ENCODE measurements at places on chromosomes 5 and 9.
A peak's percentile ranks its signal among the peaks of the same experiment; 100 is the strongest.

- no peak for DNase-seq
Observed at GRCh38 chr5:140923601-140924000, 2.5 kb upstream of the PCDHAC1 start.

DNA sequence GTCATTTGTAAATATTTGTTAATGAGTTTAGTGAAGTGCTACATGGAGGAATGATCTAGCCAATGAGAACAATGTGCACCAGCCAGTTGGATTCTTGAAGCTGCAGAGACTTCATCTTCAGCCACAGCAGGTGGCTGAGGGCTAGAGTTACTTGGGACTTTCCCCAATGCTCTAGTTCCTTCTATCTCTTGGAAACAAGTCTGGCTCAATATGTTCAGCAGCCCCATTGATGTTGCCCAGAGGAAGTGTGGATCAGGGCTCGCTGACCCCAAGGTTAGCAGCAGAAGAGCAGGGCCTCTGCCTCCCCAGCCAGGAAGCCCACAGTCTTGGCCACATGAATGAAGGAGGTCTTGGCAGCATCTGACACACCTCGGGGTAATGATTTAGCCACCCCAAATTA, 117.5 kb downstream of the SLC1A3 start:
- DNase-seq = no peak

DNA sequence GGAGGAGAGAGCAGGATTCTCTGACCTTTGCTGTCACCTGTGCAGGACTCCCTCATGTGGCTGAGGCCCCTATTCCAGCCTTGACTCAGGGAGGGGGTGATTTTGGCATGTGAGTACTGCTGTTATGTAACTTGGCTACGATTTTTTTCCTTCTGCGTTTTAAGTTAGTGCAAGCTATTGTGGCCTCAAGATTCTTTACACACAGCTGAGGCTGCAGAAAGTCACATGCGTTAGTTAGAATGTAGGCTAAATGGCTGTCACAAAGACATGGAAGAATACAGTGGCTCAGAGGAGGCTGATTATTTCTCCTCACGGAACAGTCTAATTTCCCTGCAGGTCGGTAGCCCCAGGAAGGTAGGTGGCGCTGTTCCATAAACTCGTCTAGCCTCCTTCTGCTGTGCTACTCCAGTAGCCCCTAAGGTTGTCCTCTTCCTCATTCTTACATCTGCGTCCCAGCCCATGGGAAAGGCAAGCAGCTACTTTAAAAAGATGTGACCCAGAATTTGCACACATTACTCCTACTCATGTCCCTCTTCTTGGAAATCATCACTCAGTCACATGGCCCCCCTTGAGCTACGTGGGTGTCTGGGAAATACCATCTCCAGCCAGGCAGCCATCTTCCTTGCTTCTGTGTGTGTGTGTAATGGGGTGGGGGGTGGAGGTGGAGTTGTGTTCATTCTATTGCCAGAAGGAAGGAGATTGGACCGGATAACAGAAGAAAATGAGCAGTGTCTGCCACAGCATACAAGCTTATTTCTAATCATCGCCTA, 486.6 kb downstream of the CCDC171 start:
- DNase-seq = no peak

DNA sequence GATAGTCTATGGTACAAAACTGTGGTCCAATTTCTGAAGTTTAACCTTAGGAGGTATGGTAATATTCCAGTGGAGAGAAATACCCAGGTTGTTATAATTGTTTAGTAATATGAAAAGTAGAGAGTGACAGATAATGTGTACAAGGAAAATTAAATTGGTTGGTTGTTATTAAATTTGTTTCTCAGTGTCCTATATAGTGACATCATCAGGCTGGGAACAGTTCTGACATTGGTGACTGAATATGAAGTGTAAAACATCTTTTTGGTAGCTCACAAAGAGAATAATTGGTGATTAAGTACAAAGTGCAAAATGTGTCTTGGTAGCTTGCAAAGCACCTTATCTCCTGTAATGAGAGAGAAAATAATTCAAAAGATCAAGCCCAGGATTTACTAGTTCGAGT, 1806.1 kb upstream of the CDH6 start:
- DNase-seq = no peak

GRCh38 chr9:119366909-119367682, 2.1 kb downstream of the BRINP1 start:
- DNase-seq = no peak

GRCh38 chr9:109857336-109857735, 77.3 kb downstream of the PALM2AKAP2 start:
- DNase-seq = no peak

DNA sequence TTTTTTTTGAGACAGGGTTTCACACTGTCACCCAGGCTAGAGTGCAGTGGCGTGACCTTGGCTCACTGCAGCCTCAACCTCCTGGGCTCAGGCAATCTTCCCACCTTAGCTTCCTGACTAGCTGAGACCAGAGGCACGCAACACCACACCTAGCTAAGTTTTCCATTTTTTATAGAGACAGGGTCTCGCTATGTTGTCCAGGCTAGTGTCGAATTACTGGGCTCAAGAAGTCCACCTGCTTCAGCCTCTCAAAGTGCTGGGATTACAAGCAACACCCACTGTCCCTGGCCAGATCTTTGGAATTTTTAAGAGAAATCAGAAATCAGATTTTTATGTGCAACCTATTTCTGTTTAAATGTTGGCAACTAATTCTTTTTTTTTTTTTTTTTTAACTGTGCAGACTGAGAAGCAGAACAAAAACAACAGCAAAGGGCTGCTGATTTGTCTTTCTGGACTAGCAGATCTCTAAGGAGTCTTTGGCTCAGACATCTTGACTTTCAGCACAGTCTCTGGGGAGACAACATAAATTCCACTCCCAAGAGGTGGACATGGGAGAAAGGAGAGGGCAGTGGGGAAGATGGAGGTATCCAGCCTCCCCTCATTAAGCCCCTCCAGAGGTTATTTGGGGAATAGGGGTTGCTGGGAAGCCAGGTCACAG, 54.4 kb upstream of the FABP6 start:
- no peak for DNase-seq

GRCh38 chr5:87120518-87121303, 147.0 kb upstream of the RASA1 start:
- DNase-seq = peak; percentile 83

GRCh38 chr5:5416733-5417132, 5.7 kb upstream of the ICE1 start:
- no peak for DNase-seq

DNA sequence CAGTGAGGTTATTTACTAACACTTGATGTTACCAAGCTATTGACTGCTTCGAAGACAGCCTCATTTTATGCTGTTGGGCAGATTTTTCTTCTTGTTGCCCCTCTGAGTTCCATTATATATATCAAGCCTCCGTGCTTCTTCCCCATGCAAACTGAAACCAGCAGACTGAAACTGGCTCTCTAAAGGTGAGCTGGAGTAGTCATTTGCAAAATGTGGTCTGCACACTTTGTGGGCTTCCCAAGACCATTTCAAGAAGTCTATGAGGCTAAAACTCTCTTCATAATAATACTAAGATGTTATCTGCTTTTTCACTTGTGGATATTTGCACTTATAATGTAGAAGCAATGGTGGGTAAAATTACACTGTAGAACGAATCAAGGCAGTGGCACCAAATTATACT, 13.9 kb downstream of the SLC36A1 start:
- no peak for DNase-seq

DNA sequence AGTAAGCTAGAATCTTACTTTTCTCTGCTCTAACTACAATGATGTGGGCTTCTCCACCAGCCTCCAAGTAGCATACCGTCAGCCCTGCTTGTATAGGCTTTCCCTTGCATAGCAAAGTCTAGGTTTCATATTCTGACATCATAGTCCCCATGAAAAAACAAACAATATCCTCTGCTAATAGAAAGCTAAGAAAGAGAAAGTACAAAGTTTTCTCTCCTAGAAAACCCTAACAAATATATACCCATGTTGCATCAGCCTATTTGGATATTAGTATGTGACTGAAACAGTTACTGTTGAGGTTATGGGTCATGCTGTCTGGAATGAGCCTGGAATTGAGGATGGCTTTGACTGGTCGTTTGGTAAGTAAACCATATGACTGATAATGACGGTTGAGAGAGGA, 1696.0 kb downstream of the MAT2B start:
- DNase-seq = no peak

- no peak for DNase-seq
Observed at GRCh38 chr5:10543585-10544040, 20.3 kb upstream of the ANKRD33B start.

- DNase-seq = peak; percentile 51
Observed at GRCh38 chr5:65837139-65837538, 89.2 kb upstream of the ERBIN start.

DNA sequence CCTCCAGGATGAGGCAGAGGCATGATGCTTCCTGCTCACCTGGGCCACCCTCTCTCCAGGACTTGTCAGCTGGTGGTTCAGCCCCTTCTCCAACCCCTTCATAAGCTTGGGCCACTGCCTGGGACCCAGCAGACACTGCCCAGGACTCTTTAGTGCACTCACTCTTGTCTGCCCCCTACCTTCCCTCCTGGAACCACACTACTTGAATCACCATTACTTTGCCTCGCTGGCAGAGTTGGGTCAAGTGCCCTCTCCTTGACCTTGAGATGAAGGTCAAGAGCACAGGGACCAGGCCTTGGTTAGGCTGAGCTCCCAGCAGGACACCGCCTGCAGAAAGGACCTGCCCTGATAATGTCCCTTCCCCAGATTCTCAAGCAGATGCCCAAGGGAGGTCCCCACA, 8.5 kb upstream of the ENDOG start:
- DNase-seq = no peak

GRCh38 chr5:78242001-78242400, 52.5 kb downstream of the AP3B1 start:
- DNase-seq = peak; percentile 3

DNA sequence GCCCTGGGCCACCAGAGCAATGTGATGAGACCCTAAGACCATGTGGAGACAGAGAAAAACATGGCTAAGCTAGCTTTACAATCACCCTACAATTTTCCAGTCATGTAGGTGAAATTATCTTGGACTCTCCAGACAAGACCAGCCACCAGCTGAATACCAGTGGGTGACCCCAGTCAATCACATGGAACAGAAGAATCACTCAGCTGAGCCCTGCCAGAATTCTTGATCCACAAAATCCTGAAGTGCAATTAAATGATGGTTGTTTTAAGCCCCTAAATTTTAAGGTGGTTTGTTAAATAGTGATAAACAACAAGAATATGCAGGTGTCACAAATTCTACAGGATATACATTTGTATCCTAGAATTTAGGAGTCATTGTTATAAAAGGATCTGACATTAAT, 69.5 kb upstream of the SMIM15 start:
- DNase-seq = no peak

DNA sequence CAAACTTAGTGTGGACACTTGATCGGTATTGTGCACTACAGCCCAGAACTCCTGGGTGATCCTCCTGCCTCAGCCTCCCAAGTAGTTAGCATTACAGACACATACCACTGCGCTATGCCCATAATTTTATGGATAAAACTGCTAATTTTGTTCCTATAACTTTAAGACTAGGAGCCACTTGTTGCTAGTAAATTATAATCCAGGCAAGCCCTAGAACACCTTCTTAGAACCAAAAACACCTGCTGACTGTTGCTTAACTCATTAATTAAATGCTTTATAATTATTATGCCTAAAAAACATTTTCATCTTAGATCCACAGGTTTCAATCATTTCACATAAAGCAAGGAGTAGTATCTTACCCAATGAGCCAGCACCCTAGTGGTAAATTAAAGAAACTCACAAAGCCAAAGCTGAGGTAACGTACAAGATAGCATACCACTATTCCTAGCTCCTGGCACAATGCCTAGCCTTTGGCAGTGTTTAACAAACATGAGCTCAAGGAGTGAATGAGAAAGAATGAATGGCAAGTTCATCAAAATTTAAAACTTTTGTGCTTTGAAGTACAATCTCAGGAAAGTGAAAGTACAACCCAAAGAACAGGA, 5.4 kb downstream of the MRPS27 start:
- no peak for DNase-seq

GRCh38 chr9:91395106-91395552, 28.5 kb downstream of the NFIL3 start:
- DNase-seq = no peak

GRCh38 chr9:17398350-17398749, 180.5 kb upstream of the SH3GL2 start:
- no peak for DNase-seq

GRCh38 chr5:100877274-100877673, 25.8 kb downstream of the ST8SIA4 start:
- no peak for DNase-seq

All from GM04503 (cell line).